Retina (tissue), 1 donor: ENCODE measurements at places on chromosomes 4 and X.
A peak's percentile ranks its signal among the peaks of the same experiment; 100 is the strongest.

DNA sequence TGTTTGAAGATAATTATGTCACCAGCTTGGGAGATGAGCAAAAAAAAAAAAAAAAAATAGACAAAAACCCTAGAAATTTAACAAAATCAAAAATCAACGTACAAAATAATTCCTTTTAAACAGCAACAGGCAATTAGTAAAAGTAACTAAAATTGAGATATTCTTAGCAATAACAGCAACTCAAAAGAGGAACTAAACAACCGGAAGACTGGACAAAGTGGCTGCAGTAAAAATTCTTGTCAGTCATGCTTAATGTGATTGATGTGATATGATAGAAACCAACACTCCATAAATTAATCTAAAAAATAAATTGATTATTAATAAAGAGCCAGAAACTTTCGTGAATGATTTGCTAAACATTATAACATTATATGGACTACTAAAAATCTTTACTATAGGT, 1534.6 kb upstream of the AGA start:
- DNase-seq, result no peak

DNA sequence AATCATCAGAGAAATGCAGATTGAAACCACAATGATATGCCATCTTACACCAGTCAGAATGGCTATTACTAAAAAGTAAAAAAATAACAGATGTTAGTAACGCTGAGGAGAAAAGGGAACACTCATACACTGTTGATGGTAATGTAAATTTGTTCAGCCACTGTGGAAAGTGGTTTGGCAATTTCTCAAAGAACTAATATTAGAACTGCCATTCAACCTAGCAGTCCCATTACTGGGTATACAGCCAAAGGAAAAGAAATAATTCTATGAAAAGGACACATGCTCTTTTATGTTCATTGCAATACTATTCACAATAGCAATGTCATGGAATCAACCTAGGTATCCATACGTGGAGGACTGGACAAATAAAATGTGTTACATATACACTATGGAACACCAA, 566.3 kb downstream of the STPG2 start:
- no peak for DNase-seq

- DNase-seq, result no peak
Measured at GRCh38 chr4:78650106-78651024, 98.8 kb downstream of the ANXA3 start.

GRCh38 chr4:114547340-114548134, 51.1 kb upstream of the UGT8 start:
- DNase-seq, result no peak

DNA sequence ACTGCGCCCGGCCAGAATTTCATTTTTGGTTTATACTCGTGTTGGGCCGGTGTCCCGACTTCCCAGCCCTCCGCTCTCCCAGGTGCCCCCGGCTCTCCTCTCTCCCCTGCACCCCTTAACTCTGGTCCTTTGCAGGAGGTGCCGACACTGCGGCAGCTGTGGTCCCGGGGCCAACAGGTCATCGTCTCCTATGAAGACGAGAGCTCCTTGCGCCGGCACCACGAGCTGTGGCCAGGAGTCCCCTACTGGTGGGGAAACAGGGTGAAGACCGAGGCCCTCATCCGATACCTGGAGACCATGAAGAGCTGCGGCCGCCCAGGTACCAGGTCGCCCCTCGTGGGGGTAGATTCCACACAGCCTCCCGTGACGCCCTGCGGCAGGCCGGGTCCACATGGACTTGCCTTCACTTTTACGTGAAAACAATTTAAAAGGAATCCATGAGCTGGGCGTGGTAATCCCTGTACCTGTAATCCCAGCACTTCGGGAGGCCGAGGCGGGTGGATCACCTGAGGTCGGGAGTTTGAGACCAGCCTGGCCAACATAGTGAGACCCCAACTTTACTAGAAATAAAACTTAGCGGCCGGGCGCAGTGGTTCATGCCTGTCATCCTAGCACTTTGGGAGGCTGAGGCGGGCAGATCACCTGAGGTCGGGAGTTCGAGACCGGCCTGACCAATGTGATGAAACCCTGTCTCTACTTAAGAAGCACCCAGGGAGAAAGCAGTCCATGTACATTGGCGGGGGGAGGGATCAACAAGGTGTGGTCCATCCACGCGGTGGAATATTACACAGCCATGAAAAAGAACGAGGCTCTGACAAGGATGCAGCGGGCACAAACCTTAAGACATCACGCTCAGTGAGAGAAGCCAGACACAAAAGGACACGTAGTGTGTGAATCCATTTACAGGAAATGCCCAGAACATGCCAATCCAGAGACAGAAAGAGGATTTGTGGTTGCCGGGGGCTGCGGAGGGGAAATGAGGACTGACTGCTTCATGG, 12.0 kb downstream of the PLCXD1 start:
- DNase-seq, result no peak

DNA sequence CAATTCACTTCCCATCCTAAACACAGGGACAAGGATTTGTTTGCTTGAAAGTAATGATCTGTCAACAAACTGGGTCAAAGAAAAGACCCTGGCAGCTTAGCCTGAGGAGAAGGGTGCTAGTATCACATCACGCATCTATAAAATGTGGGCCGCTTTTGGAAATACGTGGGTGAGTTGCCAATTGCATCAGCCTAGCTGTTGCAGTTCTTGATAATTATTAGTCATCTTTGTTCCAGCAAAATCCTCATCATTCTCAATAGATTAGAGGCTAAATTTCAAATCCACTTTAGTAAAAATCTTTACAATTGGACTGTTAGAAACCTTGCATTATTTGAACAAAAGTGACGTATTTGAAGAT, 33.6 kb upstream of the TAPT1 start:
- no peak for DNase-seq

DNA sequence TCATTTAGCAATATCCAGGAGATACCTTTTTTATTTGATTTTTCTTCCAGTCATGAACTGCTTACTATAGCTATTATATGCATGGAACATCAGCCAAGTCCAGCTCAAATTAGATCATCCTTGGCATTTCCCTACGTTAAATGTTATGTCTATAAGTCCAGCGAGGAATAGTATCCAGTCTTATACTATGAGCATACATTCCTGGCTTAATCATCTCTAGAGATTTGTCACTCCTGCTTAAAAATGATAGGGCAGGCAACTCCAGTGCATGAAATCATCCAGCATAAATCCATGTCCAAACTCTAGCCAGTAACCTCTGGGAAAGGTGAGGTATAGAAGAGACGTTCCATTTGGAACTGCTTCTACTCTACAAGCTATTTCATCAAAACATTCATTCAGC, 126.7 kb upstream of the VCX2 start:
- DNase-seq, result no peak

DNA sequence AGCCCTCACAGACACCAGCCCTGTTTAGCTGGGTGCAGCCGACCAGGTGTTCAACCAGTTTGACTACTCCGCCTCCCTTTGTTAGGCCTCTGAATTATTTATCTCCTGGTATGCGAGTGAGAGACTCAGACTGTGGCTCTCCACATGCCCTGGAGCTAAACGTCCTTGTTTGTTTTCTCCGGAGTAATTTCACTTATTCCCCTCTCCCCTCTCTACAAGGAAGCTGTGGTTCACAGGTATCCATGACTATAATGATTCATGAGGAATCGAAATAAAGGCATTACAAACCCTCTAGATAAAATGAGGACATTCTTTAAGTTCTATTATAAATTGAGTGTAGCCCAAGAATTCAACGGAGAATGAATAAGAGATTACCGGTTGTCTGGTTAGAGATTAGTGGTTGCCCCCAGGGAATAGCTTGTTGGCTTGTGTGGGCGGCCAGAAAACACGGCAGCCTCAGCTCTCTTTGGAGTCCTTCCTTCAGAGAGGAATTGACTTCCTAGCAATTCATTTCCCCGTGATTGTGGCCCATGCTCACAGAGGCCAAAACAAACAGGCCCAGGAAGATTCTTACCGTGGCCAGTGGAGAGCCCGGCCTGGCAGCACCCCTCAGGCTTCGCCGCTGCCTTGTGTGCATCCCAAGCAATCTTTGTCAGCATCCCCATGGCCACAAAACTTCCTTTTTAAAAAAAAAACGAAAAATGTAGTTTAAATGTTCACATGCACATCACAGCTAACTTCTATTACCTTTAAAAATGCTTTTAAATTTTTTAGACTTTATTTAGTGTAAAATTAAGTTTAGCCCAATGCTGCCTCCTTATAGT, 60.2 kb upstream of the CBR4 start:
- DNase-seq, result peak; percentile 56

- no peak for DNase-seq
Measured at GRCh38 chr4:100649417-100649816, 131.6 kb upstream of the EMCN start.

DNA sequence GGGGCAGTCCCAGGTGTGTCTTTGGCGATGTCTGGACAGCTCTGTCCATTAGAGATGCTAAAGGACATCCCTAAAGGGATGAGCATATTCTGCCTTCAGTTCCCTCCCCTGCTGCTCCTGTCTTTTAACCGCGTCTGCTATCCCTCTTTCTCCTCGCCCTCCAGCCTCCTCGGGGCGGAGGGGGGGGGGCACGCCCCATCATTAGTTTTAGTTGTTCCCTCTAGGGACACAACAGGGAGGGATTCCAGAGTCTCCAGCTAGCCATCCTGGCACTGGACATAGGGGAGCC, 1.1 kb downstream of the MSL3 start:
- peak; percentile 73 for DNase-seq

DNA sequence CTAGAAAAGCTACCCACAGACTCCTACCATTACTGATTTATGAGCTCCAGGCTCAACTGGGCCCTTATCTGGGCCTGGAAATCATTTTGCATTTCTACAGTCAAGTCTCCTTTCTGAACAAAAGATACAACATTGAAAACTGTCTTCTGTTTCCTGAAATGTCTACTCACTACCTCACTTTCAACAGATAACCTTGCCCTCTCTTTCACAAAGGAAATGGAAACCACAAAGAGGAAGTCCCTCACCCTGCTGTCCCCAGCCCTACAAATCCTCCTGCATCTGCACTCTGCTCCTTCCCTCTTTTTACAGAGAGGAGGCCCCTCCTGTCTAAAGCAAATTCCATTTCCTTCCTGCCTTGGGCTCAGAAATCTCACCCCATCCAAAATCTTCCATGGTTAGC, 24.8 kb upstream of the CYBB start:
- DNase-seq, result no peak

GRCh38 chr4:9804918-9805317, 23.5 kb downstream of the DRD5 start:
- no peak for DNase-seq

DNA sequence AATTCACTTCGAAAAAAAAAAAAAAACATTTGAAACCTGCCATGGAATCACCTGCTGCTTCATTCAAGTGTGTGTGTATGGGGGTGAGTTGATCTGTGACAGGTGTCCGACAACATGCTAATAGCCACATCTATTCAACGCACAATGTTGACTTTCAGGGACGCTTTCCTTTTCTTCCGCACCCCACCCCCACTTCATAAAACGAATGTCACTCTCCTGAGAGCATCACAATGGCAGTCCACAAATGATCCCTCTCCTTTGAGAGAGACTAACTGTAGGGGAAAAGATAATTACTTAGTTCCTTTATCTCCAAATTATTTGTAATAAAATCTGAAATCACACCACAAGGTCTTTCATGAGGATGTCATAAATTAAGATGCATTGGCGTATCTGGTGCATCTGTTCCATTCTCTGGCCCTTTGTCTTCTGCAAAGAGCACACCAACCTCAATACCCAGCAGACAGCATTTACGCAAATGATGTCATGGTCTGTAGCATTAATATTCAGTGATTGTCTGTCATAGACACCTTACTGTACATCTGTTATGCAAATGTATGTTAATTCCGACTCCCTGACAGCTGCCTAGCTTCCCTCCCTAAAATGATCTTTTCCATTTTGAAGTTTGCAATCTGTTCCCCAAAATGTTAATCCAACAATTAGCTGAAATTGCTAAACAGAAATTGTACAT, 640.0 kb upstream of the BOD1L1 start:
- DNase-seq, result no peak

DNA sequence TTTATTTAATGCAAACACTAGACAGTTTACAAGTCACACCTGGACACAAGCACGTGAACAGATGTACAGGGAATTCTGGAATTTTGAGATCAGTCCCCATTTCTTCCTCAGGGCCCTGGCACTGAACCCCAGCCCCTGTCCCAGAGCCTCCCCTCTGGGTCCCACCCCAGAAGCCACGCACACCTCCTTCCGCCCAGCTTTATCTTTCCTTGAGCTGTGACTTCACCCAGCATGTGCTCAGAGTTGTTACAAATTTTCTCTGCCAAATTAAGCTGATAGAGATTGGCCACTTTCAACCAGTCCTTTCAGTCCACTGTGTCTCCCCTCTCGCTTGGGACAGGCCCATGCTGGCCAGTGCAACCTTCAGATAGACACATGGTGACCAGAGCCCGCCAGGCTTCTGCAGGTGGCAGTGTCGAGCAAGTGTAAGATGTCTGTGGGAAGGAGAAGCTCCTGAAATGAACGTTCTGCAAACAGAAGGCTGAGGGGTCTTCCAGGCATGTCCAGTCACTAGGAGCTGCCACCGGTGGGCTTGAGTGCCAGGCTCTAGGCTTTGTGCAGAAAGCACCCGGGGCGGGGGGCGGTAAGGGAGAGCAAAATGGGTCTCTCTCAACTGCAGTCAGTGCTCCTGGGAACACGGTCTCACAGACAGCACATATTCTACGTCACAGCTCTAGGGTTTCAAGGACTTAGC, 73.3 kb downstream of the MTMR1 start:
- no peak for DNase-seq

DNA sequence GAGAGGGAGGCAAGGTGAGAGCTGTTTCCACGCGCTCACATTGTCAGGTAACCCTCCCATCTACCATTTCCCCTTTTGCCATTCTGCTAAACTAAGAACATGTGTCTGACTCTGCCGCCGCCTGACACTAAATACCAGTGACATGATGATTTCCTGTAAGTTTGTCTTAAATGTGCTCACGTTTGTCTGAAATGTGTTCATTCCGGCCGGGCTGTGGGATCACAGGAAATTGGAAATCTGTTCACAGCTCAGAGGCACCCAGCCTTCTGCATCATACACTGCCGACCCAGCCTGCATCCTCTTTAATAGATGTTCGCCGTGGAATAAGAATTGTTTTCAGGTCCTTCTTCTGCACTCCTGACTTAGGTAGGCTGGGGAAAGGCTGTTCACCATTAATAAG, 336.2 kb upstream of the PPARGC1A start:
- DNase-seq, result no peak
